ENCODE measurements at places on chromosomes 2 and 18.
A peak's percentile ranks its signal among the peaks of the same experiment; 100 is the strongest.

- peak; percentile 89 for DNase-seq
These were observed 140.3 kb downstream of the TRIB2 start for GRCh38 chr2:12856934-12857601.

- peak; percentile 90 for DNase-seq
These were observed 42.1 kb downstream of the TPGS2 start for GRCh38 chr18:36786686-36787085.

DNA sequence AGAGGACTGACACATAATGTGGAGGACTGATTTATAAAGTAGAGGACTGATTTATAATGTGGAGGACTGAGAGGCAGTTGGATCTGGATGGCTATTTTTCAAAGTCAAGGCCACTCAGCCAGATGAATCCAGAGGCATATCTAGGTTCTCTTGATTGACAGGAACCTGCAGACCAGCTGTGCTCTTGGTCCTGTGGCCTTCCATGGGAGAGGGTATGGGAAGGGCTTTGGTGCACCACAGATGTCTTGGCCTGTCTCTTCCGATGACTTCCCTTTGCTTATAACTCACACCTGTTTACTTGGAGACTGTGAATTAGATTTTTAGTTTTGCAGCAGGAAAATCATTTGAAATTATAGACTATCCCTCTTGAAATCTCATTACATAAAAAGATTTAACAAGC is 32.3 kb downstream of the AGAP1 start:
- DNase-seq, result no peak

DNA sequence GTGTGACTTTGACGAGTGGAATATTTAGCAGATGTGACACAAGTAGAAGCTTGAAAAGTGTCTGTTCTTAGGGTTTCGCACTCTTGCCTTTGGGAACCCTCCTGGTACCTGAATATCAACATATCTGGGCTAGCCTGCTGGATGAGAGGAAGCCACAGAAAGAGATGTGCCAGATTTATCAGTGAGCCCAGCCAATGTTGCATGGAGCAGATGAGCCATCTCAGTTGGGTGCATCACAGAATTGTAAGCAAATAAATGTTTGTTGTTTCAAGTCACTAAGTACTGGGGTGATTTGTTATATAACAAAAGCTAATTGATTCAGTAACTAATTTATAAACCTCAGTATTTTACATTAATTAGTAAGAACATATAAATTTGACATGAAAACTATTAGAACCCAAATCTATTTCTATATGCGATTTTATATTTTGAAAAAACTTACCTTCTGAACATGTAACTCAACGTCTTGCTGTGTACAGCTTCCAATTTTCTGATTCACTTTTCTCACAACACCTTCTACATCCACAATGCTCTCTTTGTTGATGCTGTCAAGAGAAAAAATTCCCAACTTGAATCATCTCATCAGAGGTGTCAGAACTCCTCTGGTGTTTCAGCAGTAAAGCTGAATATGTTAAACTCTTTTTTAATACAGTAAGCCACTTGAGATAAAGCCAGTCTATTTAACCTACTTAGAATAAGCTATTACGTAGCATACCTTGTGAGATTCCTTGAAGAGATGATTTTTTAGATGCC is 42.3 kb downstream of the DARS1 start:
- no peak for DNase-seq

- DNase-seq, result no peak
These were observed 283.1 kb downstream of the PHLPP1 start for GRCh38 chr18:62998443-62998842.

DNA sequence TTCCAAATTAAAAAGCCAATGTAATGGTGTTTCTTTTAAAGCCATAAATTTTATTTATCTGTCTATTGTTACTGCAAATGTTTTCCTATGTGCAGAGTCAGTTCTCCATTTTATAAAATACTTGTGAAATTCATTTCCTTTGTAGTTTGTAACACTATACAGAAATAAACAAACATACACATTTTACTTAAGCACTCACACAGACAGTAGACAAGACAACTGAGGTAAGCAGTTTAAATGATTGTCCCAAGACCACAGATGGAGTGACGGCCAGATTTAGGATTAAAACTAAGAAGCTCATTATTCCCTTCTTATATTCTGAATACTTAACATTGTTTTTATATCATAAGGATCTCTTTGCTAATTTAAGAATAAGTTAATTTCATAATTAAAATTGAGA is 100.9 kb downstream of the BAZ2B start:
- DNase-seq, result no peak

- DNase-seq, result no peak
These were observed 99.8 kb upstream of the VWC2L start for GRCh38 chr2:214311031-214311533.

DNA sequence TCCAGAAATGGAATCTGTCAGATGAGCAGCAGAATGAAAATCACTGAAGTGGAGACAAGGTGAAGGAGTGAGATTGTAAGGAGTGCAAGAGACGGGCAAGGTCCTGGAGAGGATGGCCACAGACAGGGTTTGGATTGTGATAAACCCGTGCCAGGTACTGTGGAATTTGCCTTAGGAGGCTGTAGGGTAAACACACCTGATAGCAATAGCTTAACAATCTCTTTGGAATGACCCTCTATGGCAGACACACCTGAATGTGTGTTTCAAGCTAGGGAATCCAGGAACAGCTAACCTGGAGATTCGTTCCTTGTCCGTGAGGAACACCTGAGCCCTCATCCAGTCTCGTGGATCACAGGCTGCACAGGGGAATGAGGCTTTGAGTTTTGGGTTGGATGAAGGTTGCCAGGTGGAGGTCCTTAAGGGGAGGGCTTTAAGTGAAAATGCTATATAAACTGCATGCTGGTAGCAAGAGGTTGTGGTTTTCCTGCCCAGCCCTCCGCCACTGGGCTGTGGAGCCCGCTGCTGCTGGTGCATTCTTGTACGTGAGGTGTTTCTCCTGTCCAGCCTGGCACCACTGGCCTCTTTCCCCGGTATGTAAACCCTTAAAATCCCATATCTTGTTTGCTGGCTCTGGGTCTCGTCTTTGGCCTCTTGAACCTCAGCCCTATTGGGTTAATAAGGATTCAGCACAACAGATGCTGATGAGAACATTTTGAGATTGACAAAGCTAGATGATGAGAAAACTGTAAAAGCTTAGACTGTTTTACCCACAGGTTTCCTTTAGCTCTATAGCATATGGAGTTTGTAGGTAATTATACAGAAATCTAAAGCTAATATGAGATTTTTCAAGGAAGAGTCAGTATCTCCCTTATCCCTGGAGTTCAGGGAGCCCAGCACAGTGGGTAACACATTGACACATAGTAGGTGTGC is 117.9 kb downstream of the ARHGAP15 start:
- no peak for DNase-seq
